GM12878 (cell line): ENCODE measurements at places on chromosomes 7 and 10.

- no peak for DNase-seq
Measured at GRCh38 chr7:115910541-115911164, 119.9 kb downstream of the TFEC start.

- DNase-seq: no peak
Measured at GRCh38 chr10:53619671-53620070, 847.1 kb upstream of the MBL2 start.

DNA sequence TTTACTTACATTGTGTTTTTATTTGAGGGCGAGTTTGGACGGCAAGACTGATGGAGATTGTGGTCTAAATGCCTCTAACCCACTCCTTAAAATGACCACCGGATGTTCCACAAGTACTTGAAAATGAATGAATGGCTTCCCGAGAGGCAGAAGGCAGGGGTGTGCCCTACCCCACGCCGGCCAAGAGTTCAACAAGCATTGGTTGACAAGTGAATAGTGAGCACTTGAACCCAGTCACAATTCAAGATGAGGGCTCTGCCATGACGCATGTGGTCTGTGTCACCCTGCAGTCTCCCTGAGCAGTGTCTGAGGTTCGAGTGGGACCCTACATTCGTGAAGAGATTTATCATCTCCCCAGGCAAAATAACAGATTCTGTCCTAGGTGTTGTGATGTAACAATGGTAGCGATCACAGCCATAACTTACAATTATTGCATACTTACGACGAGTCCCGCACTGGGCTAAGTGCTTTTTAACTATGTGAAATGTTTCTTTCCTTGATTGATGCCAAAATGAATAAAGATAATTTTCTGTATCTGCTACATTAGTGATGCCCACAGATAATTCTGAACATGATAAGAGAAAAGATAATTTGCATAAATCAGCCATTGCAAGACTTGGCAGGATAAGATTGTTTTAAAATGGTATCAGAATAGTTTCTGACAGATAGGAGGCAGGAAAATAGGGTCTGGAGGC lies 305.4 kb downstream of the WDR37 start:
- no peak for DNase-seq

GRCh38 chr10:15043674-15044073 lies at the start of gene OLAH:
Gene OLAH, plus strand, starts transcription at chr10:15043943. Its CDS starts 3,346 bp downstream, at chr10:15047289.
- no peak for DNase-seq

- no peak for DNase-seq
Measured at GRCh38 chr10:120217736-120218135, 239.3 kb upstream of the PLPP4 start.

GRCh38 chr7:129730159-129730558 lies 118.6 kb downstream of the NRF1 start:
- DNase-seq: no peak

DNA sequence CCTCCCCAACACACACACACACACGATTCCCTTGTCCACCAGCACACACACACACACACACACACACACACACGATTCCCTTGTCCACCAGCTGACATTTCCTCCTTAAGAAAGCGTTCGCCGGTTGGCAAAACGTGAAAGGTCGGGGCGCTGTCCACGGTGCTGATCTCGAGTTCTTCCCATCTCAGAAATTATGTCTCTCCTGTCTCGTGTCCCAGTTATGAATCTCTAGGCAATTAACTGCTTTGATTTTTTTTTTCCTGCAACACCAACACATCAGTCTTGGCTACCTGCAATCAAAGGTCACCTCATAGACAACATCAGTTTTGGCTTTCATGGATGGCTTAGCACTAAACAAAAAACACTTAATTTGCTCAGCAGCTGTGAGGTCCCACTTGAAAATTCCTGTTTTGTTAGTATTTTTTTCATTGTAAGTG lies 1.9 kb downstream of the INA start:
- DNase-seq: no peak

- no peak for DNase-seq
Measured at GRCh38 chr7:150382844-150383225, 3.7 kb downstream of the ZNF775 start.
